ENCODE measurements at places on chromosomes 2 and 18.

GRCh38 chr2:46259777-46260168 lies 37.4 kb upstream of the EPAS1 start:
- no peak for DNase-seq

GRCh38 chr2:20384953-20385352 lies 34.3 kb upstream of the PUM2 start:
- no peak for DNase-seq

DNA sequence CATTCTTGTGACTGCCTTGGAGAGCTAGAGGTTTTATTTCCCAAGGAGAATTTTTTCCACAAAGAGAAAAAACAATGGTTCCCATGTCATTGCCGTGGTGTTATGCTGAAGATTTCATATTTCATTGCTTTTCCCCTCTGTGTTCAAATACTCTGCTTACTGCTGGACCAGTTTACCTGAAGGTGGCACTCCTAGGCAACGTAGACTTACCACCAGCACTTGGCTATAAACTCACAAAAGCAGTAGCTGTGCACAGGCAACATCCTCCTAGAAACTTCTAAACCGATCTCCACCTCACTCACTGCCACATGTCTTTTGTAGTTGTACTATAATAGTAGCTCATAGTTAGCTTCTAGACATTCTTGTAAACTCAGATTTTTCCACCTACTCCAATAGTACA lies 1319.7 kb upstream of the CRIM1 start:
- no peak for DNase-seq

DNA sequence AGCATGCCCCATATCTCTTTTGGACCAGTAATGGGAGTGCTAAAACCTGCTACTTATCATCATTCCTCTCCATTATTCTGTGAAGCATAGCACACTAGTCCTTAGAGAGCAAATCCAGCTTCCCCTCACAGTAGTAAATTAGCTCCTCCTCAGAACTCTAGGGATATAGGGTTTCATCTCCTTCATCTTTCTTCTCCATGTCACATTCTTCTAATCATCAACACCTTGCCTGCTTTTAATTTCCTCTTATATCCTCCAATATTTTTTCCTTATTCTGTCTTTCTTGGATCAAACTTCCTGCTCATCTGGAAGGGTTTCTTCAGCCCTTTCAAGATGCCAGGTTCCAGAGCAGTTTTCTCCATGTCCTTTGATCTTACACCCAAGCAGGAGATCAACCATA lies 321.4 kb upstream of the ACVR2A start:
- DNase-seq, result no peak

- no peak for DNase-seq
Measured at GRCh38 chr18:31039426-31039825, 3.1 kb downstream of the DSC3 start.

DNA sequence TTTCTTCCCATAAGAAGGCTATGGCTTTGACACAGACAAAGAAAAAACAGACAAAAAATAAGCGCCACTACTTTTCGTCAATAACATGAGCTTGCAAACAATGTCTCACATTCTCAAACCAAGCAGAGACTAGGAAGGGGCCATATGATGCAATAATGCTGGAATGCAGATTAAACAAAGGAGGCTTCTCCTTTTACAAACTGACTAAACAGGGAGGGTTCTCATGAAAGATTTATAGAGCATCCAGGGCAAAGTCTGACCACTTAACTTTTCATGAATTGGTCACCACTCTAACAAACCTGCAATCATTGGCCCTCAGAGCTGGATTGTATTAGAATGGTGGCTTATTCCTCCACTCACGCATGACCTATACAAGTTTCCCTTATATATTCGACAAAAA lies 663.3 kb upstream of the CHAC2 start:
- DNase-seq, result peak; percentile 54

GRCh38 chr2:73536133-73536840 lies 105.9 kb downstream of the NAT8 start:
- no peak for DNase-seq

- no peak for DNase-seq
Measured at GRCh38 chr2:209790066-209790728, 18.6 kb downstream of the UNC80 start.

DNA sequence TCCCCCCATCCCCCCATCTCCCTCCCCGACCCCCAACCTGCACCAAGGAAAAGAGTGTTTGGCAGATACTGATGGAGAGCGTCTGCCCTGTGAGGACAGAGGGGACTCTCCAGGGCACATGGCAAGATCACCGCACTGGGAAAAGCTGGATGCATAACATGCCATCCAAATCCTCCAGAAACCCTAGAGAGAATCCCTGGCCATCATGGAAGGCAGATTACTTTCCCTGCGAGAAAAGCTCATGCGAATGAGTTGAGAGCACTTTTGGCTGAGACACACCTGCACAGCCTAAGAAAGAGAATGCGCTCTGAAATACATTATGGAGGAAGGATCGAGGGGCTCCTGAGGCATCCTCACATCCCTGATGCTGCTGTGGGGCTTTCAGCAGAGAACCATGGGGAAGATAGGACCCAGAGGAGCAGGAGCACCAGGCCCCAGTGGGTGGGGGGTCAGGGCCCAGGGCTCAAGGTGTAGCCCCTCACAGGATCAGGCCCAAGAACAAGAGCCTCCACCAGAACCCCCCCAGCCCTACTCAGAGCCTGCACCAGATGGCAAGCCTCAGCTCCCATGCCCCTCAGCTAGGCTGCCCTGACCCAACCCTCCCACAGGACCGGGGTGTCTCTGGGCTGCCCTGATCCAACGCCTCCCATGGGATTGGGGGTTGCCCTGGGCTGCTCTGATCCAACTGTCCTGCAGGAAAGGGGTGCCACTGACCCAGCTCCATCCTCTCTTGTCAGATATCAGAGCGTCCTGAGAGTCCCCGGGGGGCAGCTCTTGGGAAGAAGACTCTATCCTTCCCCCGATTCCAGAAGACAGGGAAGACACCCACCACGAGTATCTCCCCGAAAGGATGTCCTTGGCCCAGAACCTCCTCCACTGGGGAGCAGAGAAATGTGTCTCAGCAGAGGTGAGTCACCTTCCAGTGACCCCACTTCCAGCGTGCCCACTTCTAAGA lies 153.4 kb downstream of the NDUFA10 start:
- no peak for DNase-seq

- no peak for DNase-seq
Measured at GRCh38 chr2:236752096-236752495, 182.5 kb downstream of the ACKR3 start.

DNA sequence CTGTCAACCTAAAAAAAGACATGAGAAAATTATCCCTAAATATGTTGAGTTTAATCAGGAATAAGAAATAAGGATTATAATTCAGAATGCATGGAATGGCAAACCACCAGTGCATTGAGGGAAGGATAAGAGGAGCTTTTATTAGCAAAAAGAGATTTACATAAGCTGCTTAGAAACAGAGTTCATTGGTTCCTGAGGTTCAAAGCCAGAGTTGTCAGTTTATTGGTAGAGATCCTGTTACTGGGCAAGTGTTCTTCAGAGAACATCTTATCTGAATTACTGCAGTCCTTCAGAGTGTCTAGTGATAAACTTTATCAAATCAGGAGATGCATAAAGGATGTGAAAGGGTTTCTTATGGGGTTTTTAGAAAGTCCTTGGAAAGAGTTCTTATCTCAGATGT lies 76.0 kb upstream of the MEX3C start:
- no peak for DNase-seq

DNA sequence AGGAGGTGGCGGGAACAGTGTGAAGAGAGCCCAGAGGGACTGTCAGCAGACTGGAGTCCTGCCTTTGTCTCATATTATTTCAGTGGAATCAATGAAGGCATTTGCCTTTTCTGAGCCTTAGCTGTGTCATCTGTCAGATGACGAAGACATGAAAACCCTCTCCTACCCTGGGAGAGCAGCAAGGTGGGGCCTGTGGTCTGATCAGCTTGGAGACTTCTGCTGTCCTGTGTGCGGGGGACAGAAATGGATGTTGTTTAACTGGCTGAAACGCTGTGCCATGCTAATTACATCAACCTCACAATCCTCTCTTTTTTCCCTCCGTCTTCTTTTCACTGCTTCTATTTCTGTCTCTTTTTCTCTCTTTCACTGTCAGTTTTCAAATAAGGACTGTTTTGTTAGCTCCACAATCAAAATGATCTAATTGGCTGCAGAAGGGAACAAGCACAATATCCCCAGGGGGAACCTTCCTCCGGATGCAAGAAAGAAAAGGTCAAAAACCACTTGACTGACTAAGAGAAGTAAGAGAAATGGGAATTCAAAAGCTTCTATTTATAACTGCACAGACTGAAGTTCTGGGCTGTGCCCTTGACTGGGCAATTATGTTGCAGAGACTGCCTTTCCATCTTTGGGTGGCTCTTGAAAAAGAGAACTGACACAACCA lies 340.1 kb downstream of the CLIP4 start:
- no peak for DNase-seq

- DNase-seq, result no peak
Measured at GRCh38 chr18:3935305-3935704, 485.3 kb downstream of the TGIF1 start.

DNA sequence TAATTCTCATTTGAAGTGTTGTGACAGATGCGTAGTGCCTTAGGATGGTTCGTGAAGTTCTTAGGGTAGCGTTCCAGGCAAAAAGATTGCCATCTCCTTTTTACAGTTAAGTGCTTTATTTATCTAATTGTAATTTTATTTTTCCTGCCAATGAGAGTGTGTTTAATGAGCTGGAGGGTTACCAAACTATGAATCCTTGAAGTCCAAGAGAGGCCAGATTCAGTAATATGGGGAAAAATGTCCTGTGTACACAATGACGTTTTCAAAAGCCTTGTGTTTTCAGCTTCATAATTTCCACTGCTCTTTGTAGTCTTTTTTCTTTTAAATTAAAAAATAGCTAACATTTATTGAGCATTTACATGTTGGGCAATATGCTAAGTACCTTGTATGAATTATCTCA lies 23.8 kb downstream of the ACYP2 start:
- DNase-seq, result no peak

DNA sequence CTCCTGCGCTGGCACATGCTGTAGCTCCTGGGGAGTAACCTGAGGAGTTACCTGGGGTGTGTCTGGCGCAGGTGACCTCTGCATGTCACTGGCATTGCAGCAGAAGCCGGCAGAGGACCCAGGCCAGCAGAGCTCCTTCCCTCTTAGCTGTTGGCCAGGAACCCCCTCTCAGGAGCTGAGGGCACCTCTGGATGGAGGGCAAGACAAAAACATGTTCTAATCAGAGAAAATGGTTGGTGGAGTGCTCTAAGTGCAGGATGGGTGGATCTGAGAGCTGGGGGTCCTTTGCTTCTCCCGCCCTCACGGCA lies 44.9 kb upstream of the SNTG2 start:
- no peak for DNase-seq

DNA sequence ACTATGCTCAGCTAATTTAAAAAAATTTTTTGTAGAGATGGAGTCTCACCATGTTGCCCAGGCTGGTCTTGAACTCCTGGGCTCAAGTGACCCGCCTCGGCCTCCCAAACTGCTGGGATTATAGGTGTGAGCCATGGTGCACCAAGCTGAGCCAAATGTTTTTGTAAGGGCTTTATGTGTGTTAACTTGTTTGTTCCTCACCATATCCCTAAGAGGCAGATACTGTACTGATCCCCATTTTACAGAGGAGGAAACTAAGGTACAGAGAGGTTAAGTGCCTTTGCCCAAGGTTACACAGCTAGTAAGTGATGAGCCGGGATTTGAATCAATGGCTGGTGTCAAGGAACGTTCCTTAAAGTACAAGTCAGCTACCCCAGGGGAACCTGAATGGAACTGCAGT lies 85.3 kb upstream of the KLF7 start:
- no peak for DNase-seq

- no peak for DNase-seq
Measured at GRCh38 chr2:152504618-152505017, 169.6 kb downstream of the FMNL2 start.

- no peak for DNase-seq
Measured at GRCh38 chr18:14930076-14930475, 182.1 kb downstream of the ANKRD30B start.

- no peak for DNase-seq
Measured at GRCh38 chr18:63264871-63265270, 54.7 kb downstream of the BCL2 start.

- no peak for DNase-seq
Measured at GRCh38 chr2:113854970-113855740, 34.7 kb upstream of the ACTR3 start.

GRCh38 chr2:230985519-230986231 lies 10.2 kb upstream of the SPATA3 start:
- DNase-seq, result no peak

DNA sequence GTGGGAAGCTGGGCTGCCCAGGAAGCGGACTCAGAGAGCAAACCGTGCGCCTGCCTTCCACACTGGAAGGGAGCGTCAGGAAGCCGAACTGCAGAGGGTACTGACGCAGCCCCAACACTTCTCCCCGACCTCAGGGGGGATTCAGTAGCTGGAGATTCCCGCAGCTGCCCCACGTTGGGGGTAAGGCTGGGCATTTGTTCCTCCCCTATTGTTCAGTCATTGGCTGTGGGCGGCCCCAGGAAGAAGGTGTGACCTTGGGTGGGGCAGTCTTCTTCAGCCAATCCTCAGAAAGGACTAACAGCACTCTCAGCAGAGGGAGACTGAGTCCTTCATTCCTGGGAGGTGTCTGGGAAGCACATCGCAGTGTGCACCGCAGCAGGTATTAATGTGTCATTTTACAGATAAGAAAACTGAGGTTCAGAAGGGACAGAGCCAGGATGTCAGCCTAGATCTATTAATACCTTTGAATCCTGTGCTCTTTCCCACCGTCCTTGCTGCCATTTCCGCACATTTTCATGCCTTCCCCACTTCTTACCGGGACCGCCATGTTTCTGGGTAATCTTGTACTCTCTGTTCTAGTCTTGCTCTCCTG lies 12.1 kb upstream of the C18orf32 start:
- no peak for DNase-seq

DNA sequence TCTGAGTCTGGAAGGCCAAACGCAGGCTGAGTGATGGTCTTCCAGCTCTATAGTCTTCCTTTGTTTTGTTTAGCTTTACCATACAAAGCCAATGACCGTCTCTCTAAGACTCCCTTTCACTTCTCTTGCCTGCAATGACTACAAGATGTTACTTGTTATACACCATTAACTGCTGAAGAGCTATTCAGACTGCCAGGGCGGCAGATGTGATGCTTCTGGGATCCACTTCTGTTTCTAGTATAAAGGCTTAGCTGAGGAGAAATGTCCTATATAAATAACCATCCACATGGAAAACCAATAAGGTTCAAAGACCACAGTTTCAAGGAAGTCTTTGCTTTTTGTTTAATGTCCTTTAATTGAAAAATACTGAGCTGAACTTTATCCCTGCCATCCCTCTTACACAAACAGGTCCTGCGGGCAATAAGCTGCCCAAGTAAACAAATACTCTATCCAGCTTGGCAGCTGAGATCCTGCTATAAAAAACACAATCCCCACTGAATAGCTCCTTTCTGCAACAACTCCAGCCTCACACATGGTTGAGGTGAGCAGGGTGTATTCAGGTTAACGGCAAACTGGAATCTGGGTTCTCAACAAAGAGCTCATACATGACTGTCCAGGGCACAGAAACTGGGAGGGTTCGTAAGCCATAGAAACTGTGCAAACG lies 124.6 kb downstream of the VIT start:
- DNase-seq, result no peak

All from endothelial cell of umbilical vein (primary cell).